Activated CD4-positive, alpha-beta memory T cell treated with anti-CD3 and anti-CD28 coated beads for 36 hours (primary cell): ENCODE measurements at places on chromosomes 6 and 20. TPM values are rescaled to one million over a fixed set of nuclear protein-coding genes. Genes with fewer than 3 reads are reported as not detected.

HTR1B gene
- total RNA-seq, result not detected

RAET1E gene
- not detected for total RNA-seq

DNA sequence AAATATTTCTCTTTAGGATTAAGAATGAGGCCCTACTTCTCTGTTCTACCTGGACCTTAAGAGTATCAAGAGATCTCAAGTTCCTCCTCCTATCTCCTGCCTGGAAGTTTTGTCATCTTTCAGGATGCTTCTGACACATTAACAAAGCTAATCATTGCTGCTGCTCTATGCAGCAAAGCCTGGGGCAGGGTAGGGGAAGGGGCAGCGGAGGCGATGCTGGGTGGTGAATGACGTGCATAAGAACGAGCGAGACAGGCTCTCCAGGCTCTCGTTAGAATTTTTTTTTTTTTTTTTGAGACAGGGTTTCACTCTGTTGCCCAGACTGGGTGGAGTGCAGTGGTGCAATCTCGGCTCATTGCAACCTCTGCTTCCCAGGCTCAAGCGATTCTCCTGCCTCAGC is 31.2 kb downstream of the FERMT1 start:
- peaks cover 22% of the 10 kb centered on the region for H3K27me3 ChIP-seq
- no peak overlapping the region for H3K27ac ChIP-seq
- DNase-seq, result no peak
- no peaks in the 10 kb centered on the region for H3K36me3 ChIP-seq
- no peak overlapping the region for H3K4me3 ChIP-seq

LPA gene
- not detected for total RNA-seq

NHLRC1 gene
- 0.10 TPM for total RNA-seq

ZBP1 gene
- 1.1 TPM for total RNA-seq

- H3K4me1 ChIP-seq, result peaks cover 17% of the 10 kb centered on the region
- H3K36me3 ChIP-seq, result no peaks in the 10 kb centered on the region
- no peak overlapping the region for H3K4me3 ChIP-seq
- H3K27me3 ChIP-seq, result peaks cover 20% of the 10 kb centered on the region
Observed at GRCh38 chr6:150072201-150072600, 3.3 kb upstream of the ULBP3 start.

DNA sequence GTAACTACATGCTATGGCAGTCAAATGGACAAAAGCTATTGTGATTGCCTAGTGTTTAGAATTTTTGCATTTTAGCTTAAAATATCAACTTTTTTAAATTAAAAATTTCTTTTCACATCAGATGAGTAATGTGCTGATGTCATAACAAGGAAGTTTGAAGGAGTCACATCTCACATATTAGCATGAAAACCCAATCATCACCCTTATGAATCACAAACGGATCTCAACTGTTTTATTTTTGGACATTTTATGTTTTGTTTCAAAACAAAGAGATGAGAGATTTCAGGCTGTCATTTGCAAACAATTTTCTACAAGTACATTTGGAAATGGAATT is 53.6 kb upstream of the TRERF1 start:
- no peak for DNase-seq
- peaks cover 33% of the 10 kb centered on the region for H3K4me1 ChIP-seq
- H3K27ac ChIP-seq, result no peak overlapping the region
- H3K4me3 ChIP-seq, result no peak overlapping the region

DNA sequence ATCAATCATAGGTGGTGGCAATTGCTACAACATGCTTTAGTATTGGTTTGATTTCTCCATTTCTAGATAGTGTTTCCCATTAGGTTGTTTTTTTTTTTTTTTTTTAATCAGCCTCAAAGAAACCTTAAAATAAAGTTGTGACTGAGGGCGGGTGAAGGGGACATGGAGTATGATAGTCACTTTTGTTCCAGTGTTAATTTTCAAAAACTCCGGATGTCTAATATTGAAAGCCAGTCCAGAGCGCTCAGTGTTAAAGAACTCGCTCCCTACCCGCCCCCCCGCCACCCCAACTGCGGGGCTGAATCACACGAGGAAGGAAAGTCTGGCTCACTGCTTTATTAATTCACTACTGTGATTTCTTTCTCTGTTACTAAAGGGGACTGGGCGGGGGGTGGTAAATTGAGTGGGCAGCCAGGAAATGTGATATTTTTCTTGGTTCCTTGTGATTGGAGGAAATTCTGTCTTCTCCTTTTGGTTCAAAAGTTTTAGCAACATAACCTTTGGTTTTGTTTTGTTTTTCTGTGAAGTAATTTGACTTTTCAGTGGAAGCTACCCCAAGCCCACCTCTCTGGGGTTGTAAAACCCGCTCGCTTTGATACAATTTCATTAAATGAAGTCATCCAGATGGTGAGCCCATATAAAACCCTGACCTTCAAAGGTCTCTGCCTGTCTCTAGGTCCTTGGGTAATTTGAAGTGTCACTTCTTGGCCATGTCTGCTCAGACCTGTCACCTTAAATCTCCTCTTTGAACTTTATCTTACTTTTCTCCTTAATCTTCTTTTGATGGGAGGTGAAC is 38.0 kb downstream of the TNFAIP3 start:
- no peaks in the 10 kb centered on the region for H3K27me3 ChIP-seq
- H3K27ac ChIP-seq, result peak overlapping the region; percentile 100
- H3K36me3 ChIP-seq, result no peaks in the 10 kb centered on the region
- peak; percentile 95 for DNase-seq

DNA sequence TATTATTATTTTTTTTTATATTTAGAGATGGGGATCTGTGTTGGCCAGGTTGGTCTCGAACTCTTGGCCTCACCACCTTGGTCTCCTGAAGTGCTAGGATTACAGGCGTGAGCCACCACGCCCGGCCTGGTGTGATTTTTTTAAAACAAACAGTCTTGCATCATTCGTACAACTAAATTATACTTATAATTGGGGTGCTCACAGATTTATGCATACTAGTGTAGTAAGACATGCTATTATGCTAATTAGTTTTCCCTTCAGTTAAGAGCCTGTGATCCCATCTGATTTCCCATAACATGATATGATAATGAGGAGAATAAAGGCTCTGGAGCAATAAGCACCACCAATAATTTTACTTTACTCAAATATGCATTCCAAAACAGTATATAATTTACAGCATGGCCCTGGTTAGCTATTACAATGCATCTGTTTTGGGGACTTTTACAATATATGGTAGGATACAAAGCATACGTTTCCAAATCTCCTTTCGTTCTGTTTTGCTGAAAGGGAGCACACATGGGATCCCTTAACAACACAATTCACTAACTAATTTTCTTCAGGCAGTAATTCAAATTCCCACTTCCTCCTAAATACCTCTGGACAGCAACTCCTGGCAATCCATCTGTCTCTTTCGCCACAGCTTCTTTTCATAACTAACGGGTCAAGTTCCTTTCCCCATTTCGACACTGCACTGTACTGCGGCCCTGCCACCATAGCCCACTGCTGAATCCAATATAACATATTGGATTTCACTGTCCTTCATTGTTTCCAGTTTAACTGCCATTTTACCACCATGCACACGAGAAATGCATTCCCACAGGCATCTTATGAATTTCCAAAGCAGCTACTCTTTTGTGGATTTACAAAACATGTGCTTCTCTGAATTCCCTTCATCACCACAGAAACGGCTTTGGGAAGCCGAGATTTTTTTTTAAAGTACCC is 1.7 kb downstream of the NUDT3 start:
- H3K4me1 ChIP-seq, result peaks cover 24% of the 10 kb centered on the region
- H3K27me3 ChIP-seq, result no peaks in the 10 kb centered on the region
- no peaks in the 10 kb centered on the region for H3K36me3 ChIP-seq
- DNase-seq, result no peak

DNA sequence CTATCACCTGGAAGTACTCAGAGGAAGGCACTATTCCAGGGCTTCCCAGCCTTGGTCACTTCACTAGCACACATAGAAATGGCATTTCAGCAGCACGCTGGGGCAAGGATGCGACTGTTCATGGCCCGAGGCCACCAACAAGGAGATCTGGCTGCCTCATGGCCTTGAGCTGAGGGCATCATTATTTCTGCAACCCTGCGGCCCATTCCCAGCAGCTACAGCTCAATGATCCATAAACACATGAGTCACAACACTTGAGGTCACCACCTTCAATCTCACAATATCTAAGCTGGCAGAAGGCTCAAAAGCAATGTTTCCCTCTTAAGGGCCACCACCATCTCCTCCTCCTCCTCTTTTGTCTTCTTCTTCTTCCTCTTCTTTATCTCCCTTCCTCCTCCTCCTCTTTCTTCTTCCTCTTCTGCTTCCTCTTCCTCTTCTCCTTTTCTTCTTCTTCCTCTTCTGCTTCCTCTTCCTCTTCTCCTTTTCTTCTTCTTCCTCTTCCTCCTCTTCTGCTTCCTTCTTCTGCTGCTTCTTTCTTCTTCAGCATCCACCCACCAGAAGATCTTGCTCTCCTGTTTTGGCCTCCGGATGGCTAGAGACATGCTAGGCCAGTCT is 382.9 kb upstream of the CNR1 start:
- H3K4me1 ChIP-seq, result no peaks in the 10 kb centered on the region
- no peak overlapping the region for H3K27ac ChIP-seq
- no peak for DNase-seq
- peaks cover 2% of the 10 kb centered on the region for H3K27me3 ChIP-seq

GRCh38 chr20:25050082-25050481 is 7.9 kb downstream of the ACSS1 start:
- H3K36me3 ChIP-seq, result peaks cover 9% of the 10 kb centered on the region
- H3K27ac ChIP-seq, result no peak overlapping the region
- no peak overlapping the region for H3K4me3 ChIP-seq
- H3K27me3 ChIP-seq, result no peaks in the 10 kb centered on the region
- peaks cover 47% of the 10 kb centered on the region for H3K4me1 ChIP-seq
- no peak for DNase-seq

FAXC gene
- total RNA-seq, result not detected

DNA sequence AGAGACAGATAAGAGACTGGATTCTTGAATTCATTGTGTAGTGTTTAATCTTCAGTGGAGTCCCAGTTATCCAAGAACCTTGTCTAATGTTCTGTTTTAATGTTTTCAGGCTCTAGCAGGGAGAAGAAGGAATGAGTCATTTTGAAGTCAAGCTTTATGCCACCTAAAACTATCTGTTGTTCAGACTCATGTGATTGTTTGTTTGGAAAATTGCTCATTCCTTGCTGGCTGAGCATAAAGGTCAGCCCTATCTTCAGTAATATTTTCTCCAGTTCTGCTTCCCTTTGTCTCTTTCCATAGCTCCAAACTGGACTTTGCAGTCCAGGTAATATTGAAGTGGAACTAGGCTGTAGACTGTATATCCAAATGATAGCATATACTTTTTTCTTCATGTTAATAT is 34.2 kb downstream of the CLVS2 start:
- H3K4me1 ChIP-seq, result no peaks in the 10 kb centered on the region
- DNase-seq, result no peak
- H3K27me3 ChIP-seq, result no peaks in the 10 kb centered on the region
- no peak overlapping the region for H3K27ac ChIP-seq

DNA sequence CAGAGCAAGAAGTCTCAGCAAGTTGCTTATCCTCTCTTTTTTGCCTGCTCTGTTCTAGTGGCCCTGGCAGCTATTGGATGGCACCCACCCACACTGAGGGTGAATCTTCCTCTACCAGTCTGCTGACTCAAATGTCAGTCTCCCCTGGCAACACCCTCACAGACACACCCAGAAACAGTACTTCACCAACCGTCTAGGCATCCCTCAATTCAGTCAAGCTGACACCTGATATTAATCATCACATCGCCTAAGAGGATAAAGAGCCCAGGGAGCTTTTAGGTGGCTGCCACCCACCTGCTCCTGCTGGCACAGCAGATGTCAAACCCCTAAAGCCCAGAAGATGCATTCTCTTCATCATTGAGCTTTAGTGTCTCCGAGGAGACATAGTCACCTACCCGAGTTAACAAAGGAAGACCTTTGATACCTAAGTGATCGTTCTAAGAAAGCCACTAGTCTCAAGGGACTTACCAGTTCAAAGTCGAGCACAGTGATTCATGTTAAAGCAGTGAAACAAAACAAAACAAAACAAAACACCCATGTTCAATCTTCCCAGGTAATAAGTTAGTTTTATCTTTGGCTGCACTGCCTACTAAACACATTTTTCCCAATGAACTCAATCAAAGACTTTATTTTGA is 97.7 kb upstream of the KCNQ5 start:
- no peaks in the 10 kb centered on the region for H3K4me1 ChIP-seq
- peaks cover 1% of the 10 kb centered on the region for H3K27me3 ChIP-seq
- peak; percentile 10 for DNase-seq
- H3K27ac ChIP-seq, result no peak overlapping the region

GRCh38 chr6:112571488-112572270 is 224.5 kb downstream of the RFPL4B start:
- H3K4me3 ChIP-seq, result no peak overlapping the region
- no peaks in the 10 kb centered on the region for H3K4me1 ChIP-seq
- no peak overlapping the region for H3K27ac ChIP-seq
- H3K27me3 ChIP-seq, result no peaks in the 10 kb centered on the region

GRCh38 chr20:62236766-62237513 is 1.4 kb upstream of the OSBPL2 start:
- no peak overlapping the region for H3K4me3 ChIP-seq
- no peak overlapping the region for H3K27ac ChIP-seq
- no peaks in the 10 kb centered on the region for H3K27me3 ChIP-seq
- no peak for DNase-seq
- H3K36me3 ChIP-seq, result no peaks in the 10 kb centered on the region
- H3K4me1 ChIP-seq, result peaks cover 32% of the 10 kb centered on the region

C4B gene
- 5.5 TPM for total RNA-seq

DNA sequence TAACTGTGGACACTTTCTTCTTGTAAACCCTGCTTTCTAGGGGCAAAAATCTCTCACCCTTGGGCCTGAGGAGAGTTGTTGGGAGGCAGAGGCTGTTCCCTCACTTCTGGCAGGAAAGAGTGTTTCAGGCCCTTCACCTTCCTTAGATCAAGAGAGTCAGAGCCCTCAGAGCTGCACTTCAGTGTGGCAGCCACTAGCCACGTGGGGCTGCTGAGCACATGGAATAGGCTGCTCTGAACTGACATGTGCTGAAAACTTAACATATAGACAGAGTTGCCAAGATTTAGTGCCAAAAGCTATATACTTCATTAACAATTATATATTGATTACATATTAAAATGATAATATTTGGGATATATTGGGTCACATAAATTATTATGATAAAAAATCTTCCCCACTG is 4.4 kb upstream of the LMBRD1 start:
- H3K27ac ChIP-seq, result no peak overlapping the region
- H3K4me3 ChIP-seq, result no peak overlapping the region
- no peak for DNase-seq

DNA sequence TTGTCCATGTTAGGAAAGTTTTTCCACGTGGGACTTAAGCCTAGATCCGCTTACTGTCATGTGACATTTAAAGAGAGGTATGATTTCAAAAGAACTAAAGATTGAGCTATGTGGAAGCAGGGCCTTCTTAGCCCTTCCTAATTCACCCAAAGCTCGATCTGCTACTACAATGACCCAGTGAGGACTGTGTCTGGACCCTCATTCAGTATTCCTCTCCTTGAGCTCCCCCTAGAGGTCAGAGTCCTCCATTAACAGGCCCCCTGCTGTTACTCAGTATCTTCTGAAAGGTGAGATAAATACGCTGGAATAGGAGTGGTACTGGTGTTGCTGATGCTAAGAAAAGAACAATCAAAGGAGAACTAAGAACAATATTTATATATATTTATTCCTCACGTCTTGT is 414.0 kb downstream of the GJA1 start:
- no peak overlapping the region for H3K4me3 ChIP-seq
- peak; percentile 12 for DNase-seq
- no peaks in the 10 kb centered on the region for H3K27me3 ChIP-seq
- no peaks in the 10 kb centered on the region for H3K4me1 ChIP-seq
- H3K36me3 ChIP-seq, result no peaks in the 10 kb centered on the region
